ENCODE measurements at places on chromosomes 7 and 10.

DNA sequence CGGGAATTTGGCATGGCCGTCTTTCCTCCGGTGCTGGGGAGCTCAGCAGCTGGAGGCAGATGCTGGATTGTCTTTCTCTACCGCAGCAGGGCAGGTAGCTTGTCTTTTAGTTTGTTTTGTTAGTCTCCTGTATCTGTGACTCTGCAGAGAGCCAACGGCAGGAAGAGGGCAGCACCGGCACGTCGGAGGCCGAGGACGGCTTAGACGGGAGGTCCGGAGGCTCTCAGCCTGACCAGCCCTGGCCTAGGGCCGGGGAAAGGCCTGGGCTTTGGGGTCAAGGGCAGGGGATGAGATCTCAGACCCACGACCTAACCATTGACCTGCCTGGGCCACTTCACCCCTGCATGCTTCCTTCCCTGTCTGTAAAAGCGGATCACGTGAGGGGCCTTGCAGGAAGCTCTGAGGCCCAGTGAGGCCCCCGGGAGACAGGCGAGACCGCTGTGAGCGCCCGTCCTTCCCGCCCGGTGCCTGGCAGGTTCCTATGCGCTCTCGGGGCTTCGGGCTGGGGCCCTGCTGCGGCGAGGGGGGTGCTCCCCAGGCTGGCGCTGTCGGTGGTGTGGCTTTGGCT lies 72.7 kb downstream of the LHPP start:
- peak; percentile 71 for DNase-seq

DNA sequence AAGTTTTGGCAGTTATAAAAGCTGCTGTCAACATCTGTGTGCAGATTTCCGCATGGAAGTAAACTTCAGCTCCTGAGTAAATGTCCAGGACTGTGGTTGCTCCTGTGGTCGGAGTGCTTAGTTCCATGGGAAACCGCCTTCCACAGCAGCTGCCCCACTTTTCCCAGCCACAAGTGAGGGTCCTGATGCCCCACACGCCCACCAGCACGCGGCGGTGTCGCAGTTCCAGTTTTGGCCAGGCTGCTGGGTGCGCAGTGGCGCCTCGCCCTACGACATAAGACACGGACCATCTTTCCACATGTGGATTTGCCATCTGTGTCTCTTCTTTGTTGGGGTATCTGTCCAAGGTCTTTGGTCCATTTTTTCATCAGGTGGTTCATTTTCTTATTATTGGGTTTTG lies 167.1 kb downstream of the DIP2C start:
- DNase-seq = no peak

DNA sequence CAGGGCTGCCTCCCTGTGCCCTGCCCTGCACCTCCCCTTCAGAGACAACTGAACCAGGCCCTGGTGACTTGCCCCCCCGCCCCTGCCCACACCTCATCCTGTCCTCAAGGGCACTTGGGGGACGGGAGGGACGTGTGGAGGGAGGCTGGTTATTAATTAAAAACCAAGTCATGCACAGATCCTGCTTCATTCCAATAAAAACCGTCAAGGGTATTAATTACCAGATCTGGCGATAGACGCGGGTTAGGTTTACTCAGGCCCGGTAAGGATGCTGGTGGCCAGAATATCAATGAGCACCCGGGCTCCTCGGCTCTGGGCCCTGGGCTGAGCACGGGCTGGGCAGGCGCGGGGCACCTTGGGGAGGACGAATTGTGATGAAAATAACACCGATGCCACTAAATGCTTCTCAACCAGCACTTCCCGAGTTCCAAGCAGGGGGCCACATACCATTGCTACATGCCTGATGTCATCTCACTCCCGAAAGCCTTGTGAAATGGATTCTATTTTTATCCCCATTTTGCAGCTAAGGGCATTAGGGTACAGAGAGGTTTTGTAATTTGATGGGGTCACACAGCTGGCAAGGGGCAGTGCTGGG lies 24.5 kb upstream of the GTF2IRD1 start:
- DNase-seq = no peak

DNA sequence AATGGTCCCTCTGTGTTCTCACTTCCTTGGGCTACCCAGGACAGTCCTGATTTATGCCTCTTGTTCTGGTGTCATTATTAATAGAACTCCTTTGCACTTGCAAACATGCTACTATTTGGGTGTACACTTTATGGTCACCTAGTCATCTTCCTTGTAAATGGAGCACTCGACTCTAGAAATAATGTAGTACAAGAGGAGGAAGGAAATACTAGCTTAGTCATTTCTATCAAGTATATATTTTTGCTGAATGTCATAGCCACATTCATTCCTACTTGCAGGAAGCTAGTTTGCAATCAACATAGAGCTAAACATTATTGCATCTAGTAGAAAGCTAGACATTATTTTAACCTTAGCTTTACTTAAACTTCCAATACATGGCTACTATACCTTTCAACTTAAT lies 335.3 kb downstream of the MAGI2 start:
- DNase-seq = no peak

GRCh38 chr7:119572541-119572940 lies 700.4 kb upstream of the KCND2 start:
- DNase-seq = no peak

- DNase-seq = no peak
Measured at GRCh38 chr7:140350056-140350455, 48.3 kb downstream of the SLC37A3 start.

- DNase-seq = no peak
Measured at GRCh38 chr10:132897516-132898381, 44.6 kb downstream of the CFAP46 start.

DNA sequence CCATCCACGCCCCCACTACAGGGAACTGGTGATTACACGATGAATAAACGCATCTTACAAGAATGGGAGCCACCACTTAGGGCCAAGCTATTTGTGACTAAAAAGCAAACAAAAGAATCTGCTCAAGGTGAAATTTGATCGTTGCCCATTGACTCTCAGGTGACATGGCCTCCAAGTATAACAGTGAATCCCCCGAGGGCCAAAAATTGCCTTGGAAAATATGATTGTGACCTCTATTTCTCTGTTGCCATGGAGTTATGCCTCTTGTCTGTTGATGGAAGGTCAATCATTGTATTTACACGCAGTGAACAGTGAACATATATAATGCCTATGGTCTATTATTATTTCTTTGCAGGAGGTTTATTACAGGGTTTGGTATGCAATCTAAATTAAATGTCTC lies 282.3 kb downstream of the KLF6 start:
- no peak for DNase-seq

GRCh38 chr10:122664501-122664900 lies 35.1 kb downstream of the C10orf120 start:
- DNase-seq = no peak

DNA sequence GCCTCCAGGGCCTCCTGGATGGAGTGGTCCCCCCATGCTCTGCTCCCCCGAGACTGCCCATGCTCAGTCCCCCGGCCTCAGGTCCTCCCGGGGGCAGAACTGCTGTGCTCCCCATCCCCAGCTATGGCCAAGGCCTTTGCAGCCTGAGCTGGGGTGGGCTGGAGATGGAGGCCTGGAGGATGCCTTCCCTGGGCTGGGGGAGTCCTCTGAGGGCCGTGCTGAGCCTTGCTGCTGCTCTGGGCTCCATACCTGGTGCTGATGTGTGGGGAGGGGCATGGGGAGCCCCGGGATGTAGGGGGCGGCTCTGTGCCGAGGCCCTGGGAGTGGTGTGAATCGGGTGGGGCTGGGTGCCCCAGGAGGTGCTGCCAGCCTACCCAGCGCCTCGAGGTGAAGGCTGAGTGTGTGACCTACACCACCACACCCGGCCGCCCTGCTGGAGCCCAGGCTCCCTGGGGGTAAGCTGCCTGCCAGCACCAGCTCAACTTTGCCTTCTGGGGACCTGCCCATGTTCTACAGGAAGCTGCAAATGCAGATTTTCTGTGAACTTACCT lies 109.5 kb downstream of the UNCX start:
- no peak for DNase-seq

DNA sequence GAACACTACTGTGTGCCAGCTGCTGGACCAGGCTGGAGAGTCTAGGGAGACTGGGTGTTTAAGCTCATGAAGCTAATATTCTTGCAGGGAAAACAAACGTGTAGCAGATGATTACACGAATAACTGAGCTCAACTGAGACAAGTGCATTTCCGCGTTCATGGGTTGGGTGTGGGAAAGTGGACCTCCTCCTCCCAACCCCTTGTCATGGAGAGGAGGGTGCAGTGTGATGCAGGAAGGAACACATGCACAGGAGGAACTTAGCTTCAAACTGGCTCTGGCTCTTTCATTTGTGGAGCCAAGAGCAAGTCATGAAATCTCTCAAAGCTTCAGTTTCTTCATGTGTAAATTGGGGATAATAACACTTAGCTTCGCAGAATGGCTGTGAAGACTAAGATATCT lies 204.3 kb downstream of the ARHGAP12 start:
- no peak for DNase-seq

DNA sequence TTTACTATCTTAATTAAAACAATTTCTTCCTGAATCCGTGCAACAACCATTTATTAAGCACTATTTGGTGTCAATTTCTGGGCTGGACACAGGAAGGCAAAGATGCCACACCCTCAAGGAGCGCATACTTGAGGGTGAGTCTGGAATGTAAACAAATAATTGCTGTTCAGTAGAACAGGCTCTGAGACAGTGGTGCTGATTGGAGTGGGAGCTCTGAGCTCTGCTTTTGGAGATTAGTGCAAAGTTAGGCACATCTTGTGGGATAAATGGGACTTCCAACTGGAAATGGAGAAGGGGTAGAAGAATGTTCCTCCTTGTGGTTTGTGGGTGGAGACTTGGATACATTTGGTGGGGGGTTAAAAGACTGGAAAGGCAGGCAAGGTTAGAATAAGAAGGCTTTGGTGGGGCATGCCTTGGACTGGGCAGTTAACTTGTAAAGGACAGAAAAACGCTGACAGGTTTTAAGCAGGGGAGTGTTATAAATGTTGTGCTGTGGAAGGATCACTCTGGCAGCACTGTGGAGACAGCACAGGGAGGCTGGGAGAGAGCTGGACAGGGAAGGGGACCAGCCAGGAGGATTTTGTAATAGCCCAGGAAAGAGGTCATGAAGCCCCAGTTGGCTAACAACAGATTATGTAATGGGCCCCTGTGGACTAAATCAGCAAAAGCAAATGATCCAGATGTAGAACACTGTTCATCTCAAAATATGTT lies 80.7 kb downstream of the ZNF365 start:
- DNase-seq = no peak

DNA sequence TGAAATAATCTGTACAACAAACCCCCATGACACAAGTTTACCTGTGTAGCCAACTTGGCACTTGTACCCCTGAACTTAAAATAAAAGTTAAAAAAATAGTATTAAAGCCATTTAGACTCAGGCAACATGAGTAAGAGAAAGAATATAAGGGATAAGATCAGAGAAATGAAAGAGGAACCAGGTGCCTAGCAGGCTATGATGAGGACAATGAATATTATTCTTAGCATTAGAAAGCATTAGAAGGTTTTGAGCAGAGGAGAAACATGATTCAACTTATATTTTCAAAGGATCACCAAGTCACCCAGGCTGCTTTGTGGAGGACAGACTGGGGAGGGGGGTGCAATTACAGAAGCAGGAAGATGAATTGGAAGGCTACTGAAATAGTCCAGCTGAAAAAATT lies 48.1 kb upstream of the TES start:
- no peak for DNase-seq

DNA sequence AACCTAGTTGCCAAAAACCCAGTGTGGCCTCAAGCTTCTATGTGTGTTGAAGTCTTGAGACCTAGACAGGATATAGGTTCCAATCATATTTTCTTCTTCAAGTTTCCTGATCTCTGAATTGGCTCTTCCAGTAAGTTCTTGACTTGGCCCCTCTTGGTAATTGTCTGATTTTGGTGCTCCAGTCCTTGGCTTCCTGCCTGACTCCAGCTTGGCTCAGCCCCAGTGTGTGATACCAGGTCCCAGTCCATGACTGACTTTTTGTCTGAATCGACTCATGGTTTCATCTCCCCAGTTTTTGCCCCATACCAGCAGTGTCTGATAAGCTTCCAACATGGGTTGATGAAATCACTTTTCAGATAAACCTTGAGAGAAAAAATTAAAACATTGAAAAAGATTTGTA lies 72.3 kb downstream of the FAS start:
- DNase-seq = no peak

DNA sequence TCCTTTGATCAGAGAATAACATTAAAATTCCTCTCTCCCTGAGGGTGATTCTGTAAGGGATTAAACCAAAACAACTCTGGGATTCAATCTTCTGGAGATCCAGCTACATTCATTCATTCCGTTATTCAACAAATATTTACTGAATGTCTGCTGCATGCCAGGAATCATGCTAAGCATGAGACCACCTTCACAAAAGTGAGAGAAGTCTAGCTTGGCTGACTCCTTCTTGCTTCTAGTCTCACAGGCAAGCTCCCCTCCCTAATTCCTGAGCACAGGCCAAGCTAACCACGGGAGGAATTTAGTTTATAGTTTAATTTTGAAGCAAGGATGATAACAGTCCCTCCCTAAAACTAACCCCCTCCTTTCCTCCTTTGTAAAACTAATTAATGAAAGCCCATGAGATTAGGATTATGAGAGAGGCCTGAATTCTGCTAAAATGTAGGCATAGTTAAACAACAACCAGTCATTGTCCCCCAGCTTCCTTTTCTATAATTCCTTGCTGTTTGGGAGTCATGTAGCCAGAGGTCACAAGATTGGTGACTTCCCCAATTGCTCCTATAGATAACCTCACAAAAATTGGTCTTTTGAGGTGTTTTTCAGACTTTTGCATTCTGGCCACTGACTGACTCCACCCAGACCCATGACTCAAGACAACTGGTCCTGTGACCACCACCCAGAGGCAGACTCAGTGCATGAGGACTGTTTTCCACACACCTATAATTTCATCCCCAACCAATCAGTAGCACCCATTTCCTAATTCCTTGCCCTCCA lies 113.5 kb downstream of the ITGB8 start:
- no peak for DNase-seq

GRCh38 chr7:21076574-21076973 lies 289.9 kb upstream of the SP8 start:
- no peak for DNase-seq

- DNase-seq = no peak
Measured at GRCh38 chr7:92880212-92881090, 44.1 kb upstream of the CDK6 start.

- DNase-seq = peak; percentile 7
Measured at GRCh38 chr7:135414850-135415439, 95.0 kb downstream of the CNOT4 start.

GRCh38 chr7:43520201-43520600 lies 62.7 kb upstream of the STK17A start:
- DNase-seq = no peak

All from naive B cell (primary cell).